ENCODE measurements at places on chromosomes 12 and 14. TPM values are rescaled to one million over a fixed set of nuclear protein-coding genes. Genes with fewer than 3 reads are reported as not detected.

DNA sequence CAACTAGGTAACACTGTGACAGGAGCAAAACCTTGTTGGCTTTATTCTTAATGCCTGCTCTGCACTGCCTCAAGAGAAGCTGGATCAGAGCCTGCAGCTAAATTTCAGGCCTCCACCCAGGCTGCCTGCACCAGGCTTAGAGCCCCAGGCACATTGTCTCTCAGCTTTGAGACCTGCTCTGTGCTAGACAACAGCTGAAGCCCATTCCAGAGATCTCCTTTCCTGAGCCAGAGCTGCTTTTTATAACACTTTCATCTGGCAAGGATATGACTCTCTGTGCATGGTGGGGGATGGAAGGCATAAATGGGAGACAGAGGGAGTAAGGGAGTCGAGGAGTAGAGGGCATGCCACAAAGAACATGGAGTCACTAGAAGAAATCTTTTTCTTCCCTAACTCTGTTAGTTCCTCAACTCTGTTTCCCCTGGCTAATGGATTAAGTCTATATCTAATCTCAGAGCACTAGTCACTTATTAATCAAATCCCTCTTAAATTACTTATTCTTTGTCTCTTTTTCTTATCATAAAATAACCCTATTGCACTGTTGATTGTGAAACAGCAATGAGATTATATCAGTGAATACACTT is 27.1 kb upstream of the LUM start:
- DNase-seq: peak; percentile 25
- H3K36me3 ChIP-seq: no peaks in the 10 kb centered on the region
- H3K27ac ChIP-seq: peak overlapping the region; percentile 68

- no peak overlapping the region for H3K4me3 ChIP-seq
- H3K36me3 ChIP-seq: peaks cover 15% of the 10 kb centered on the region
- no peak overlapping the region for H3K27ac ChIP-seq
- no peaks in the 10 kb centered on the region for H3K27me3 ChIP-seq
- no peaks in the 10 kb centered on the region for H3K4me1 ChIP-seq
Measured at GRCh38 chr14:67806246-67806645, 10.1 kb downstream of the ZFYVE26 start.

AICDA gene
- not detected for total RNA-seq

GRCh38 chr12:65019696-65020234 is 101.3 kb downstream of the WIF1 start:
- peaks cover 38% of the 10 kb centered on the region for H3K27me3 ChIP-seq
- no peaks in the 10 kb centered on the region for H3K4me1 ChIP-seq
- H3K27ac ChIP-seq: no peak overlapping the region
- no peaks in the 10 kb centered on the region for H3K36me3 ChIP-seq
- DNase-seq: no peak
- H3K4me3 ChIP-seq: no peak overlapping the region

DNA sequence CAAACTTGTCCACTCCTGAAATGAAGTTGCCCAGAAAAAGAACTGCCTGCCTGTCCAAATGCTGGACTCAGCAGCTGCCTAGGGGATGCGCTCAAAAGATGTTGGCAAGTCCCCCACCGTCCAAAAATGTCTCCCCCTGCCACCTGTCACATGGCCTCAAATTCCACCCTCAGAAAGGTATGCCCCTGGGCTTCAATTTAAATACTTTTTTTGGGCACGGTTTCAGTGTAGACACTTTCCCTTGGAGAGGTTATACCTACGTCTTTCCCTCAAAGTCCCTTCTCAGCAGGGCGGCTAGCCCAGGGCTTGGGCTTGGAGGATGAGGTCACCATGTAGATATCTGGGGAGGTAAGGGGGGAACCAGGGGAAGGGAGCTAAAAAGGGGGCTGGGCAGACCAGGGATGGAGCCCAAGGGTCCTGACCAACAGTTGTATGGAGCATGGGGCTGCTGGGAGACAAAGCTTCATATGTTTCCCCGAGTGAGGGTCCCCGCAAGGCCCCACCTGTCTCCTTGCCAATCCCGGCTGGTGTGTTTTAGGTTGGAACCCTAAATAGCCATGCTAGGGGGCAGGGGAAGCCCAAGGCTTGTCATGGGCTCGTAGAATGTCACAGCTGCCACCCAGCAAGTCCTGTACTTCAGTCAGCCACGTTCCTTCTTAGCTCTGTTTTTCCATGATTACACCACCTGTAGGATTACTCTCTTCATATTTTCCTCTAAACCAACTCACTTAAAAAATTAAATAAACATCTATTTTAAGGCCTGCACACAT is 131.2 kb upstream of the TBX3 start:
- DNase-seq: no peak
- H3K27ac ChIP-seq: no peak overlapping the region
- no peak overlapping the region for H3K4me3 ChIP-seq
- no peaks in the 10 kb centered on the region for H3K4me1 ChIP-seq
- no peaks in the 10 kb centered on the region for H3K27me3 ChIP-seq
- H3K36me3 ChIP-seq: no peaks in the 10 kb centered on the region

C14orf39 gene
- 1.5 TPM for total RNA-seq

DNA sequence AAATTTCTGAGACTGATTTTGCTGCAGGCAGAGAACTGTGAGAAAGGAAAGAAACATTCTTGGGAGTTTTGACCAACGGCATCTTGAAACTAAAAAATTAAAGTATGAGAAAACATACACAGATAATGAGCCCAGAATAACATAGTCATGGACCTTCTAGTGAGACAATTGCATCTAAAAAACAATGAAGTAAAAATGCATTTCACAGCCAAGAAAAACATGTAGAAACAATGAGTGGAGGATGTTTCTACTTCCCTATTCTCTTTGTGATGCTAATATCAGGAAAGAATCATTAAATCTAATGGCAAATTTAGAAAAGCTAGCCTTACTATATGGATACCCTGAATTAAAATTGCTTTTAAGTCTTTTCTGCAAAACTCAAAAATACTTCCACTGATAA is 12.2 kb upstream of the PLEKHG7 start:
- no peaks in the 10 kb centered on the region for H3K36me3 ChIP-seq
- no peaks in the 10 kb centered on the region for H3K4me1 ChIP-seq
- no peaks in the 10 kb centered on the region for H3K27me3 ChIP-seq
- no peak overlapping the region for H3K27ac ChIP-seq
- H3K4me3 ChIP-seq: no peak overlapping the region

- no peak overlapping the region for H3K4me3 ChIP-seq
- peaks cover 19% of the 10 kb centered on the region for H3K4me1 ChIP-seq
- H3K36me3 ChIP-seq: no peaks in the 10 kb centered on the region
- H3K27me3 ChIP-seq: no peaks in the 10 kb centered on the region
- DNase-seq: no peak
- H3K27ac ChIP-seq: no peak overlapping the region
Measured at GRCh38 chr14:68261092-68261842, 441.7 kb downstream of the RAD51B start.

DNA sequence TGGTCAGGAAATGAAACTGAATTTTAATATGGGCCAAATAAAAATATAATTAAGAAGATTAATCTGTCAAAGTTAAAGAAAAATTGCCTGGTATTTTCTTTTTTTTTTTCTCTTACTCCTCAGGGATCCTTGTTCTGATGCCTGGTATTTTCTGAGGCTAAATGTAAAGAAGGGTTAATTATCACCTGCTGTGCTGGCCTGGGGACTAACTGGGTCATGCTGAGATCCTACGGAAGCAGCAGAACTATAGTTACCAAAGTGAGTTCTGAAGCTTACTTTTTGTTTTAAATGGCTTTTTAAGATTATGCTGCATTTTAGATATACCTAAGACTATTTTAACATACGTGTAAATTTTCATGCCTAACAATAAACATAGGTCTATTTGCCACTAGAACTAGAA is 23.3 kb downstream of the ZC2HC1C start:
- peaks cover 44% of the 10 kb centered on the region for H3K36me3 ChIP-seq
- no peaks in the 10 kb centered on the region for H3K27me3 ChIP-seq
- no peak overlapping the region for H3K27ac ChIP-seq
- H3K4me1 ChIP-seq: no peaks in the 10 kb centered on the region
- H3K4me3 ChIP-seq: no peak overlapping the region

- peaks cover 100% of the 10 kb centered on the region for H3K27me3 ChIP-seq
- H3K27ac ChIP-seq: no peak within 1 kb of the TSS
- H3K4me1 ChIP-seq: no peaks in the 10 kb centered on the region
- no peaks in the 10 kb centered on the region for H3K36me3 ChIP-seq
Measured at GRCh38 chr12:102957339-102958050, at the start of gene ASCL1. Gene ASCL1 (plus strand): TSS chr12:102957674. CDS start chr12:102958245, 571 bp downstream.

- H3K4me1 ChIP-seq: no peaks in the 10 kb centered on the region
- no peaks in the 10 kb centered on the region for H3K36me3 ChIP-seq
- no peak overlapping the region for H3K27ac ChIP-seq
- no peaks in the 10 kb centered on the region for H3K27me3 ChIP-seq
- no peak for DNase-seq
Measured at GRCh38 chr12:111390910-111391309, 14.8 kb upstream of the SH2B3 start.

GRCh38 chr14:62015243-62015642 is 253.0 kb downstream of the SNAPC1 start:
- no peak for DNase-seq
- H3K27me3 ChIP-seq: no peaks in the 10 kb centered on the region
- H3K27ac ChIP-seq: no peak overlapping the region

DNA sequence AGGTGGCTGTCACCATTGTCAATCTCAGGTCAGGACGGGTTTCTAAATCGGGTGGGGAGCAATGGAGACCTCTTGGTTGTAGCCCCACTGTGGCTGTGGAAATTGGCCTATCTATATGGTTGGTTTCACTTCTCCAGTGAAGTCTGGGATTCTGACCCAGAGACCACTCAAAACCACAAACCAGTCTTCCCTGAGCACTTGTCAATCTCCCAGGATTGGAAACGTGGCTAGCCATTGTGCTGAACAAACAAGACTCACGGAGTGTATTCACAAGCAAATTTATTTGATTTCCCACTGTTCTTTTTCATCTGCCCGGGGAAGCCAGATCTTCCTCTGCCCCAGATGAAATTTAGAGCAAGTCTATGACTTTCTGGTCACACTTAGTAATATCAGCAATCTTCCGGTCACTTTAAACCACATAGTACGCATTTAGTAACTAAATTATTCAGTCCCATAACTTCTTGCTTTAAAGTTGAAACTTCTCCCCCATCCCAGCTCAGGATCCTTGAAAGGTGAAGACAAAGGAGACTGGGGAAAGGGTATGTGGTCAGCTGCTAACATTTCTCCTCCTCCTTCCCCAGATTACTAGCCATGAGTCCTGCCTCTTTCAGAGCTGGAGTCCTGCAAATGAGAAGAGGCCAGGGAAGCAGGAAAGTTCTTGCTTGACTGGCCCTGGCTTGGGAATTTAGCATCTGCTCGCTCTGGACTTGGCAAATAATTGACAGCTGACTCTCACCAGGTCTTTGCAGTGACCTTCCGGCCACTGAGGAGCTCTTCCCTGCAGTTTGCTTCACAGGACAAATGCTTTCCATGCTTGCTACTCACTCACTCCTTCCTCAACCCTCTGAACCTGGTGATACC is 123.2 kb upstream of the MAX start:
- no peaks in the 10 kb centered on the region for H3K36me3 ChIP-seq
- H3K27ac ChIP-seq: no peak overlapping the region
- no peak overlapping the region for H3K4me3 ChIP-seq
- no peaks in the 10 kb centered on the region for H3K27me3 ChIP-seq

GPRC5A gene
- total RNA-seq: 0.22 TPM

HNF1A gene
- total RNA-seq: not detected

ARHGEF25 gene
- 32.5 TPM for total RNA-seq

TAS2R7 gene
- not detected for total RNA-seq
